ENCODE measurements at places on chromosomes 2 and 18.

- no peak for DNase-seq
These were observed 75.1 kb downstream of the GBX2 start for GRCh38 chr2:236093134-236093533.

DNA sequence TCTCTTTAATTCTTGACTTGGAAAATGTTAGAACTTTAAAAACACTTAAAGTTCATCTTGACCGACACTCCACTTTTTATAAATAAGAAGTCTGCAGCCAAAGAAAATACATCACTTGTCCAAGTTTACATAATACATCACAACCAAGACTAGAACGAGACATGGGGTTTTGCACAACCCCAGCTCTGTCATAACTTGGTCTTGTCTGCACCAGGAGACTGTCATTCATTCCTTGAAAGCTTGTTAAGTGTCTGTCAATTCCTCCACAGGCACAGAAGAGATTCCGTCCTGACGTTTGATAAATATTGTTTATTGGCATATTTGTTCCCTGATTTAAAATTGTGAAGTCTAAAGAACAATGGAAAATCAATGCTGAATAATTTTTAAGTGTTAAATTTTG lies 139.5 kb upstream of the SETBP1 start:
- no peak for DNase-seq

DNA sequence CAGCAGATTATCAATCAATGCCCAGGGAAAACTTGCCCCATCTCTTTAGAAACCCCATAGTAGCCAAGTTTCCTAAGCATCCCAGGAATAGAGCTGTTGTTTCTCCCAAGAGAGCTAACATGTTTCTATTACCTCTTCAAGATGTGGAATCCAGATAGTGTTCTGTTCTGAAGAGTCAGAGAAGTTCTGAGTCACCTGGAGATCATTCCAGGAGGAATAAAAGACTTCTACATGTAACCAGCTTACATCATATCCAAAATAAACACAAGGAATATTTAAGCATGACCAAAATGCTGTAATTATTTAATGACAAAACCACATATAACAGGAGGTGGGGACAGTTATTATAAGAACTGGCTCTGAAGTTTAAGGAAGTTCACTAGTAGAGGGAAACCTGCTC lies 51.0 kb upstream of the GORASP2 start:
- DNase-seq = no peak

- DNase-seq = no peak
These were observed 268.8 kb downstream of the ARHGAP15 start for GRCh38 chr2:143397884-143398614.

GRCh38 chr2:11993749-11994148 lies 247.3 kb downstream of the LPIN1 start:
- DNase-seq = no peak

DNA sequence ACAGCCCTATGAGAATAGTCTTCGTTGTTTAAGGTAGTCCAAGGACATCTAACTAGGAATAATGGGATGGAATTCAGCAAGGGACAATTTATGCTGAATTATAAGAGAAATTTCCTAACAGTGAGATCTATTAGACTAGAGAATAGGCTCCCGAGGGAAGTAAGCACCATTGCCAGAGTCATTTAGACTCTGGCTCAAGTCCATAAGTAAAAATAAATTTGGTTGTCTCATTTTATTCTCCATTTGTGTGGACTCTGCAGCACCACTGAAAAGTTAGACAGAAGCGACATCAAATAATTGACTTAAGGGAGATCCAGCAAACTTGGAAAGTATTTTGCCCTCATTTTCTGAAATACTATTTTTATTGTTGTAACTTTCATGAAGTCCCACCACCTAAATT lies 129.3 kb upstream of the SMIM21 start:
- no peak for DNase-seq

DNA sequence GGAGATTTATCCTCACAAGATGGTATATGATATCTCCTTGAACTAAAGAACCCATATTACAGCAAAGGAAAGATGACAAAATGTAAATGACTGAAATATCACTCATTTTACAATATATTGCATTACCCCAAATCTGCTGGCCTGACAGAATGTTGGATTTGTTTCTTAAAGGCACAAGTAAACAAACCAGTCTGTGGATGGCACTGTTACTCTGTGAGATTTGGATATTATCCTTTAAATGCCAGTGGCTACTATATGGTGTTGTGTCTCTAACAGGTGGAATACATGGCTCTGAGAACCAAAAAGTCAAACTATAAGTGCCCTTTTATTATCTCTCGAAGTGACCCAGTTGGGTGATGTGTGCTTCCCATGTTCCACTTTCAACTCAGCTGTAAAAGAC lies 125.7 kb downstream of the PDE1A start:
- no peak for DNase-seq

- DNase-seq = no peak
These were observed 417.6 kb upstream of the LINC00305 start for GRCh38 chr18:64566456-64566855.

GRCh38 chr2:144424559-144425240 lies 95.2 kb downstream of the ZEB2 start:
- DNase-seq = no peak

DNA sequence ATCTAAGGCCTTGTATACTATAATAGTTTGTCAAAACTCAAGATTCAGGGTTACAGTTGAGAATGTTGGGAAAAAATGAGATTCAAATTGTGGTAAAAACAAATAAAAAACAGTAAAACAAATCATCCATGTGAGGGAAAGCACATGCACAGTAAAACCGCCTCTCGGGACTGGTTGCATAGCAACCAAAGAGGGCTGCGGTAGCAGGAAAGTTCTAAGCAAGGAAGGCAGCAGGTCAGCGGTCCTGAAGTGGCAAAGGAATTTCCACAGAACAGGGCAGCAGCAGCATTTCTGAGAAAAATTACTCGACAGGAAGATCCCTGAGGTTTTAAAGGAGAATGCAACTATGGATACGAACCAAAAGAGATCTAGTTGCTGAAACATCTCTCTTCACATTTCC lies 93.7 kb downstream of the DYNAP start:
- DNase-seq = no peak

- DNase-seq = no peak
These were observed 6.9 kb downstream of the BOK start for GRCh38 chr2:241565411-241565810.

DNA sequence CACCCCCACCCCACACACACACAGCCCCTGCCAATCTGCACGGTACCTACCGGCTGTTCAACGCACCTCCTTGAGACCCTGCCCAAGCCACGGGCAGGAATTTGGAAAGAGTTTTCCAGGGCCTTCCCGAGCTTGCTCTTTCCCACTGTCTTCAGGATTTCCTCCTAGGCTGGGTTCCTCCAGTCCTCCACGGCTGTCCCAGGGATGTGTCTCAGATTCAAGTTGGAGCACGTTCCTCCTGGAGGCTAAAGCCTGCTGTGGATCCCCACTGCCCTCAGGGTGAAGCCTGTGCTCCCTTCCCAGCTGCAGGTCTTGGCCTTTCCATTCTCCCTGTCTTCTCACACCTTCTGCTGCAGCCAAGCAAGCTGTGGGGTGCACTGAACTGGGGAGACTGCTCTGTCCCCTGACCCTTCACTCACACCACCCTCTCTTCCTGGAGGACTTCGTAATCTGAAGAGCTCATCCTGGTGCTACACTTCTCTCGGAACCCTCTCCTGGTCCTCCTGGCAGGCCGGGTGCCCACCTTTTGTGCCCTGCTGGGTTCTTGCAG lies 54.9 kb upstream of the HS6ST1 start:
- DNase-seq = no peak

GRCh38 chr2:31831585-31831984 lies 179.2 kb downstream of the MEMO1 start:
- no peak for DNase-seq

GRCh38 chr2:86747711-86748639 lies 27.9 kb downstream of the RMND5A start:
- DNase-seq = no peak

- DNase-seq = no peak
These were observed 105.6 kb downstream of the TTC32 start for GRCh38 chr2:19796035-19796695.

- no peak for DNase-seq
These were observed 14.5 kb upstream of the SEH1L start for GRCh38 chr18:12933327-12933726.

DNA sequence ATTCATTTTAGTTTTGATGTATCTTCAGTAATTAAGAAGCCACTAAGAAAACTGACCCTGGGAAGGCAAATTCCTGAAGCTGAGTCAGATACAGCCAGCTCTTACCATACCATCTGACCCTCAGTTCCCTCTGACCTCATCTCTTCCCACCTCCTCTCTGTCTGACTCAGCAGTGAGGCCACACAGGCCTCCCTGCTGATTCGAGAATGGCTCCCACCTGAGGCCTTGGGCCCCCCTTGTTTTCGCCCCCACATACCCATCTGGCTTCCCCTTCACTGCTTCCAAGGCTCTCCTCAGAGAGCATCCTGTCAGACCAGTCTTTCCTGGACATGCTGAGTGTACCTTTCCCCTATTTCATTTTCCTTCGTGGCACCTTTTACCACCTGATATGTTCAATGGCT lies 71.0 kb upstream of the CYP1B1 start:
- peak; percentile 37 for DNase-seq

- DNase-seq = no peak
These were observed 243.9 kb upstream of the SIX2 start for GRCh38 chr2:45253151-45253550.

DNA sequence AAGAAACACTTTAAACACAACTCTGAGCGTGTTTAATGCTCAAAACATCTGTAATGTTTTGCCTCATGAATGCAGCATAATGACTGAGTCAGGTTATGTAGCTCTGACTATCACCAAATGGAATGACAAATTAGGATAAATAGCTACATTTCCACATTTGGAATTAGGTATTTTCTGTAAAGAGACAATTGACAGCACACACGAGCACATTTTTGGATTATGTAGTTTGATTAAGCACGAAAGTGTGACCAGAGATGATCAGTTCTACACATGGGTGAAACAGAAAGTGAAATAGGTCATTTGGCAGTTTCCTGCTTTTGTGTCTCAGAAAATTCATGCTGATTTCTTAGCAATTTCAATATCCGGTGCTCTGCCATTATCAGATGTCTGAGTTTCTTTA lies 29.0 kb downstream of the LPIN1 start:
- peak; percentile 70 for DNase-seq

- DNase-seq = no peak
These were observed 43.2 kb downstream of the FOSL2 start for GRCh38 chr2:28435814-28436351.

DNA sequence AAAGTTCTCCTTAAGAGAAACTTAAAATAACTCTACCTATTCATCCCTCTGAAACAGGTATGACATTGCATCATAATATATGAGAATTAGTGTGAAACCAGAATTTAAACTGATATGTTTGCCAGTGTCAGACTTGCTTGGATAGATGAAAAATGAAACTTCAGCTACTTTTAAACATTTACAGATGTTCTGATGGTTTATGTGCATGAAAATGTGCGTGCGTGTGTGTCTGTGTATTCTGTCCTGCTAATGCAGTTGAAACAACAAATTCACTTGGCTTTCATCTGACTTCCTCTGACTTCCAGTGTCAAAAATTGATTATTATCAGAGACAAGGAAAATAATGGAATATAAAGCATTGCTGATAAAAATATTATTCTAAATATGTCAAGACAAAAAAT lies 719.4 kb downstream of the LRP1B start:
- DNase-seq = no peak

DNA sequence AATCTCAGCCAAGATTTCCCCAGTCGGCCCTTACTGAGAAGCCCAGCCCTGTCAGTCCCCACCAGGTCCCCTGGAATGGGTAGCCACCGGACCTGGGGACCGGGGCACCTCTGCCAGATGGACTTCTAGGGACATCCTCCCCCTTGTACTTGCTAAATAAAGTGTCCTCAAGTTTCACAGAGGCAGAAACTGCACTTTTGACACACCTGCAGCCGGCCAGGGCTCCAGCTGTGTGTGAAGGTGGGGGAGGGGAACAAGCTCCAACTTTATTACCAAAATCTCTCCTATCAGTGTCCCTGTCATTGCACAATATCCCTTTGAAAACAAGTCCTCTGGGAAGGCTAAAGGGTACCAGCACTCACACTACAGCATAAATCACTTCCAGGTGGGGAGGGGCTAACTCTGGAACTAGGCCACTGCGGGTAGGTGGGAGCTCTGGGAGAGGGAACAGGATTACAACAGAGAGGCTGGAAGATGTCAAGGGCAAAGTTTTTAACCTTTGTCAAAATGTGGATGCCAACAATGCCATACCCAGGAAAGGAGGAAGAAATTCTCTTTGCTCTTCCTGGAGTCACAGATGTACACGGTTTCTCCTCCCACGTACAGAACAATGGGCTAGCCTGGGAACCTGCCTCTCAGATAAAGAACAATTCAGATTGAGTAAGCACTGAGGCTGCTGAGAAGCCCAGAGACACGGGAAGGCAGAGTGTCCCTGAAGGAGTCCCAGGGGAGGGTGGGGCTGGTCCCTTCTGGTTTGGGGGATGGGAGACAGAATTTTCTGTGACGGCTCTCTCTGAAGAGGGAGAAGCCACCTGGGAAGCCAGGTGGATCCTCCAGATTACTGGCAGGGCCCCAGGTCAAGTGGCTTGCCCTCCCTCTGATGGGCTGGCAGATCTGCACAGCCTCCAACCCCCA lies 11.0 kb downstream of the SDC1 start:
- DNase-seq = no peak

GRCh38 chr2:66601624-66602023 lies 166.7 kb downstream of the MEIS1 start:
- no peak for DNase-seq

DNA sequence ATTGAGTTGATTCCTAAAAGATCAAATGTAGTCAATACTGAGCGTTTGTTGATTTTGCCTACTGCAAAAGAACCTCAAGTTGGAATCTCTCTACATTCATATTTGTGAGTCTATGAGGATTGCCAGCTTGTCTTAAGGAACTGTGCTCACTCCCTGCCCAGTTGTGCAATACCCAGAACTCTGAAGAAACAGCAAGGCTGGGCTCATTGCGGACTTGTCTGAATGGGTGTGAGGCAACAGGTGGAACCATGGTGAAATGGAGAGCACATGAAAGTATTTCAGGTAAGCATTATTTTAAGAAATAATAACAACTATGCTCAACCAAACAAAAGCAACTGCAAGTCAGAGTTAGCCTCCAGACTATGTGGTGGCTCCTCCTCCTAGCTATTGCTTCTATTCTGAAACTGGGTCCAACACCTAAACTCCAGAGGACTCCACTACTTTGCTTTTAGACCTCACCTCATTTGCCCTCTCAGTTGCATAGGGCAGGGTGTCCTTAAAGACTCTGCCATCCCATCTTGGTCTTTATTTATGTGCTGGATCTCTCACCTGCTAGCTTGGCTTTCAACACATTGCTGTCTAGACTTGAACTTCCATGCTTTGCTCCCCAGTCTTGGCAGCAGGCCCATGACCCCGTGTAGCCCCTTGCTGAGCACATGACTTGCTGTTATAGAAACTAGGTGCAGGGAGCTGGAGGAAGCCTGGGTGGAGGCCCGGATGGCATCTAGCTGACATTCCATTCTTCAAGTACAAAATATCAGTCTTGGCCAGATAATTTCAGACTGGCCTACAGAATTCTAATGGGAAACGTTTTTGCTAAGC lies 94.8 kb upstream of the ARL5A start:
- no peak for DNase-seq

DNA sequence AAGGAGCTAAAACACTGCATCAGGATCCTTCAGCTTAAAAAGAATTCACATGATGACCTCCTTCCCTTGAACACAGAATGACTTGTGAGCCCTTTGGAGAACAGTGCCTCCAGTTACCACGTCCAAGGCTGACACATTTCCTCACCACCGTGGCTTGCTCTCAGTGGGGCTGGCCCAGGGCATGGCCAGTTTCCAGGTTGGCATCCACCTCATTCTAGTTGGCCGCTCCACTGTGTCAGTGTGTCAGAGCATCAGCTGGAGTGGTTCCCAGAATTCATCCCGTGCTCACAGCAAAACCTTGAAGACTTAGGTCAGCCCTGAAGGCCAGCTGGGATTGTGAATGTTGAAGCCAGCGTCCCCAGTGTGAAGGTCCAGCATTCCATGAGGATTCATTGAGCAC lies 158.5 kb downstream of the INSIG2 start:
- no peak for DNase-seq

All from GM19239 (cell line).